ENCODE measurements at places on chromosomes 12 and 14. TPM values are rescaled to one million over a fixed set of nuclear protein-coding genes. Genes with fewer than 3 reads are reported as not detected.

GRCh38 chr14:101927859-101928258 lies 36.5 kb upstream of the DYNC1H1 start:
- no peak overlapping the region for H3K4me3 ChIP-seq
- H3K27ac ChIP-seq = no peak overlapping the region
- peaks cover 9% of the 10 kb centered on the region for H3K36me3 ChIP-seq
- H3K4me1 ChIP-seq = no peaks in the 10 kb centered on the region
- no peak for DNase-seq

The B4GALNT3 gene
- total RNA-seq = 6.6 TPM

- DNase-seq = no peak
- H3K27ac ChIP-seq = no peak overlapping the region
- no peaks in the 10 kb centered on the region for H3K27me3 ChIP-seq
- no peaks in the 10 kb centered on the region for H3K4me1 ChIP-seq
- no peak overlapping the region for H3K4me3 ChIP-seq
Measured at GRCh38 chr12:83954071-83954789, 958.4 kb downstream of the SLC6A15 start.

DNA sequence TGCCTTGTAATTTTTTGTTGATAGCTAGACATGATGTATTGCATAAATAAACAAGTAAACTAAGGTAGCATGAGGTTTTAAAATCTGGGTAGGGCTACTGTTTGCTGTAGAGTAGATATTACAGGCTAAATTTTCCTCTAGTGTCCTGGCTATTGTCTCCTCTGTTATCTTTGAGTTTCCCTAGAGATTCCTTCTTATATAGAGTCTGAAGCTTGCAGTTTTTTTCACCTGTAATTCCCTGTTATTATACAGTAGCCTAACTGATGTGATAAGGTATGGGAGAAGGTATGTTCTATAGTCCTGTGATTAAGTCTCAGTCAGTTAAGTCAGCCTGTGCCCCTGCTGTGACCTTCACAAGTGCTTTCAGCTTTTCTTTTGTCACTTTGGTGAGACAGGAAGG lies 9.5 kb downstream of the ETFBKMT start:
- H3K36me3 ChIP-seq = peaks cover 6% of the 10 kb centered on the region
- H3K4me1 ChIP-seq = no peaks in the 10 kb centered on the region
- no peak overlapping the region for H3K27ac ChIP-seq
- no peak overlapping the region for H3K4me3 ChIP-seq
- H3K27me3 ChIP-seq = no peaks in the 10 kb centered on the region

The KLRD1 gene
- total RNA-seq = 1.2 TPM

Measured in activated CD4-positive, alpha-beta T cell treated with anti-CD3 and anti-CD28 coated beads, Interleukin-2, amount 10 ng/mL, durations not matched to agents 24 days and 14 days (primary cell).